ENCODE measurements at places on chromosomes 1 and 21. TPM values are rescaled to one million over a fixed set of nuclear protein-coding genes. Genes with fewer than 3 reads are reported as not detected.

The MARK1 gene
- 11.1 TPM for total RNA-seq

GRCh38 chr1:230682882-230683610, 30.9 kb downstream of the AGT start:
- H3K4me3 ChIP-seq: no peak overlapping the region
- no peaks in the 10 kb centered on the region for H3K27me3 ChIP-seq
- H3K4me1 ChIP-seq: no peaks in the 10 kb centered on the region
- DNase-seq: no peak
- H3K27ac ChIP-seq: no peak overlapping the region

The MMP23B gene
- total RNA-seq: 1.2 TPM

DNA sequence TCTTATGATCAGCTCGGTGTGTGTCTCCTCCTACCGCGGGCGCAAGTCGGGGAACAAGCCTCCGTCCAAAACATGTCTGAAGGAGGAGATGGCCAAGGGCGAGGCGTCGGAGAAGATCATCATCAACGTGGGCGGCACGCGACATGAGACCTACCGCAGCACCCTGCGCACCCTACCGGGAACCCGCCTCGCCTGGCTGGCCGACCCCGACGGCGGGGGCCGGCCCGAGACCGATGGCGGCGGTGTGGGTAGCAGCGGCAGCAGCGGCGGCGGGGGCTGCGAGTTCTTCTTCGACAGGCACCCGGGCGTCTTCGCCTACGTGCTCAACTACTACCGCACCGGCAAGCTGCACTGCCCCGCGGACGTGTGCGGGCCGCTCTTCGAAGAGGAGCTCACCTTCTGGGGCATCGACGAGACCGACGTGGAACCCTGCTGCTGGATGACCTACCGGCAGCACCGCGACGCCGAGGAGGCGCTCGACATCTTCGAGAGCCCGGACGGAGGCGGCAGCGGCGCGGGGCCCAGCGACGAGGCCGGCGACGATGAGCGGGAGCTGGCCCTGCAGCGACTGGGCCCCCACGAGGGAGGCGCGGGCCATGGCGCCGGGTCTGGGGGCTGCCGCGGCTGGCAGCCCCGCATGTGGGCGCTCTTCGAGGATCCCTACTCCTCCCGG, 1.5 kb downstream of the KCNC4 start:
- no peaks in the 10 kb centered on the region for H3K36me3 ChIP-seq
- no peak overlapping the region for H3K27ac ChIP-seq
- DNase-seq: no peak

The LORICRIN gene
- total RNA-seq: not detected

- H3K27me3 ChIP-seq: no peaks in the 10 kb centered on the region
- H3K4me1 ChIP-seq: no peaks in the 10 kb centered on the region
- H3K27ac ChIP-seq: no peak overlapping the region
- H3K36me3 ChIP-seq: no peaks in the 10 kb centered on the region
- H3K4me3 ChIP-seq: no peak overlapping the region
These were observed 4.8 kb upstream of the PCNX2 start for GRCh38 chr1:233300326-233300725.

The REN gene
- total RNA-seq: not detected
